ENCODE measurements at places on chromosomes 6 and 20.

DNA sequence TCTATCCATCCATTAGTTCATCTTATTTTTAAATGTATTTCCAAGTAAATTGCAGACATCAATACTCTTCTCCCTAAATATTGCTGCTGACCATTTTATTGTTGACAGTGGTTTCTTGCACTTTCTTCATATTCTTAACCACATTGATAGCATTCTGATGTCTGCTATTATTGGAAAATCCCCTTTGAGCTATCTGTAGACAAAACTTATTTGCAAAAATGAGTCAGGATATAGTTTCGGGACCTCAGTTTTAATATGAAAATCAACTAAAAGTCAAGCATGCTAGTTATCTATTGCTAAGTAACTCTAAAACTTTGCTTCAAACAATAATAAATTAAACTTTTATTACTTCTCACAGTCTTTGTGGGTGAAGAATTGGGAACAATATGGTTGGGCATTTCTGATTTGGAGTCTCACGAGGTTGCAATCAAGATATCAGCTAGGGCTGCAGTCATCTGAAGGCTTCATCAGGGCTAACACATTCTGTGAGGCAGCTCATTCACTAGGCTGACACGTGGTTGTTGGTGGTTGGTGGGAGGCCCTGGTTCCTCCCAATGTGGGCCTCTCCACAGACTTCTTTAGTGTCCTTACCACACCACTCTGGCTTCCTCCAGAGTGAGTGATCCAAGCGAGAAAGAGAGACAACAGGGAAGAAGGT lies 32.7 kb downstream of the CD109 start:
- no peak for DNase-seq

DNA sequence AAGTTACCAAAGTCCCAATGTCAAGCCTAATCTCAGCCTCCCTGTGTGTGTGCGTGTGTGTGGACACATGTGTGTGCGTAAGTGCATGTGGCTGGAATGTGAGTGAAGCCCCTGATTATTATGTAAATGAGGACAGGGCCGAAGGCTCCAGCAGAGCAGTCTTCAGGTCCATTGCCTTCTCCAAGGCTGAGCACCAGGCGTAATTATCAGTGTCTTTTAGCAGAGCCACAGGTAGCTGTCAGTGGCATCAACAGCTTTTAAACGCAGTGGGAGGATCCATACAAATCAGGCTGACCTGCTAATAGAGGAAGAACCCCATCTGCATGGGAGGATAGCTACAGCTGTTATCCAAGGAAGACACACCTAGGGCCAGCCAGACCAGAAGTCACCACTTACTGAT lies 324.3 kb upstream of the MOCS1 start:
- no peak for DNase-seq

DNA sequence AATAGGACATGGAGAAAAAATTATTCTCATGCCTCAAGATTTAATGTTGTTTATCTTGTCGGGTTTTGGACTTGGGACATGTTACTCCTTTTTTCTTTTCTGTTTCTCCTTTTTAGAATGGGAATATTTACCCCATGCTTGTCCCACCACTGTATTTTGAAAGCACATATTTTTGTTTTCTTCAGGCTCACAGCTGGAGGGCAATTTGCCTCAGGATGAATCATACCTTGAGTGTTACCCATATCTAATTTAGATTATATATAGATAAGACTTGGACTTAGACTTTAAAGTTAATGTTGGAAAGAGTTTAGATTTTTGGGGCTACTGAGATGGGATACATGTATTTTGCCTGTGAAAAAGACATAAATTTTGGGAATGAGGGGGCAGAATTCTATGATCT lies 541.6 kb upstream of the MAN1A1 start:
- DNase-seq, result no peak

DNA sequence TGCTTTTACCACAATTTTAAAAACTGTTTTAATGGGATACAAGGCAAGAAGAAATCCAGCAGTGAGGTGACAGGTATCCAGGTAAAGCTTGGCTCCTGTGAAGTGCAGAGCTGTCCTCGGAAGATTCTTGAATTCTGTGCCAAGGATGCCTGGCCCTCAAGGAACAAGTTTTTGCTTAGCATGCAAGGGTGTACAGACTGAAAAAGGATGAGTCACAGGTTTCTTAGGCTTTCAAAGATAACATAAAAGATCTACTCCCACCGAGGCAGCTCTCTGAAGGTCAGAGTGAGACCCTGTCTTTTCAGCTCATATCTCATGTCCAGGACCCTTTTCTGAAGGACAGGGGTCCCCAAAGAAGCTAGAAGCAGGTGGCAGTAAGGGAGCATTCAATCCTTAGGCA lies 83.3 kb downstream of the CHD6 start:
- no peak for DNase-seq

GRCh38 chr6:146602526-146602925 lies 3.8 kb downstream of the ADGB start:
- no peak for DNase-seq

- no peak for DNase-seq
These were observed 35.3 kb downstream of the TOX2 start for GRCh38 chr20:43949741-43950618.

DNA sequence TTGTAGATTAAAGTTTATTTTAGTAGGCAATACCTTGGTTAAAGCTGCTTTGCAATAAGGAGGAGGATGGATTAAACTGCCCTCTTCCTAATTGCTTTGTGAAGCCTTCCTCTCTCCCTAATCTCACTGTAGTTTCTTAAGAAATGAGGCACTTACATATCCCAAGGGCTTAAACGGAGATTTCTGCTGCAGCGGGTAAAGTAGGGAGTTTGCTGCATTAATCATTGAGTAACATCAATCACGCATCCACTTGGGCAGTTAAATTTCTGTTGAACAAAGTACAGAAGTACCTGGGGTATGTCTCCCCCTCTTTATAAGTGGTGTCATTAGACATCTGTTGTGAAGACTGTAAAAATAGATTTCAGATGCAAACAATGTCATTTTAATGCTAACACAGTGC lies 29.5 kb upstream of the ARID1B start:
- no peak for DNase-seq

GRCh38 chr6:141501616-141502015 lies 631.1 kb upstream of the GJE1 start:
- DNase-seq, result no peak

DNA sequence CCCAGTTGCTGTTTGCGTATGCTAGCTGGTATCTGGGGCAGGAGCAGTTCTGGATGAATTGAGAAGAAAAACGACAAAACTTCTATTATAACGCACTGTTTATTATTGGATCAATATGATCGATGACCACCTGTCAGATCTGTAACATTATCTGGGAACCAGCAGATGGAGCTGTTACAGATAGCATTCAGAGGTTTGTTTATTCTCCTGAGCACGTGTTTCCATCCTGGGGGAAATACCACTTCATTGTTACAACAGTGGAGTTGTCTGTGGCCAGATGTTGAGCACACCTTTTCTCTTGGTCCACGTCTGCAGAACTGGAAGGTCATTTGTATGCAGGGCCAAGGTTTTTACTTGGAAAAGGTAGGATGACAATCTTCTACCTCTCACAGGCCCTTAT lies 16.0 kb upstream of the NKX2-2 start:
- peak; percentile 68 for DNase-seq

- DNase-seq, result no peak
These were observed 152.2 kb downstream of the SLC16A10 start for GRCh38 chr6:111239461-111239860.

DNA sequence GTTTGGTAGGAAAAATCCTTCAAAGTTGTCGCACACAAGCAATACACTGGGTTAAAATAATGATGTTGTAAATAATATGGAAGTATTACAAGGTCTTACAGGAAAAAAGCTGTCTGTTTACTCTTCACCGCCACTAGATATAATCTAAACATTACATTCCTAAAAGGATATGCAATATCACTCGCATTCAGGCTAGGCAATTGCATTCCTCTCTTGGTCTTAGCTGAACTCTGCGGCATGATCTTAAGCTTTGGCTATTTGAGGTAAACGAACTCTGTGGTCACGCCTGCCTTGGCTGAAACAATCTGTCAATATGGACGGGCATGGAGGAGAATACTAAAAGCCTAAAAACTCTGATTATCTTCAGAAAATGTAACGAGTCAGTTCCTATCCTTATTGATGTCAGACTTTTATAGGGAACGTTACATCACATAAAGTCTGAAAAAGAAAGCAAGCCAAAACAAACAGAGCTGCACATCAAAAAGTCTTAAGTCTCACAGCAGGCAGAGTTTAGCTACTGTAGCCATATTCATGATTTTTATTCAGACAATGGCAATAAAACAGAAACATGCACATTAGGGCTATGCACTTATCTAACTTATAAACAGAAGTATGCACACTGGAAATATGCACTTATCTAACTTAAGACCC lies 30.8 kb upstream of the FILIP1 start:
- no peak for DNase-seq

GRCh38 chr20:6169251-6169650 lies 46.4 kb upstream of the FERMT1 start:
- DNase-seq, result no peak

- no peak for DNase-seq
These were observed 431.2 kb upstream of the PTCHD4 start for GRCh38 chr6:48542191-48542590.

DNA sequence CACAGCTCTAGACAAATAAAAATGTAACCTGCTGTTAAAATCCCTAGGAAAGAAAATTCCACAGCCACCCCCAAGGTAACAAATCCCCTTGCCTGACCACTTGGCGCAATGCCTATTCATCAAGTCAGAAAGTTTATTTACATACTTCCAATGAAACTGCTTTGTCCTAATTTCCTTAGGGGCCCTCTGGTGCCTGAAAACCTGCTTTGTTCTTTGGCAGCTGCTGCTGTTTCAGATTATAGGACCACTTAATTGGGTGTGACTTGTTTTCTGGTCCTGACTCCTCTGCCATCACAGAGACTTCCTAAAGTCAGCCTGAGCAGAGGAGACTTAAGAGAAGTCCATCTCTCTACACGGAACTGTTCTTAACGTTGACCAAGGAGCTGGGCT lies 323.6 kb downstream of the UBE3D start:
- DNase-seq, result peak; percentile 26

DNA sequence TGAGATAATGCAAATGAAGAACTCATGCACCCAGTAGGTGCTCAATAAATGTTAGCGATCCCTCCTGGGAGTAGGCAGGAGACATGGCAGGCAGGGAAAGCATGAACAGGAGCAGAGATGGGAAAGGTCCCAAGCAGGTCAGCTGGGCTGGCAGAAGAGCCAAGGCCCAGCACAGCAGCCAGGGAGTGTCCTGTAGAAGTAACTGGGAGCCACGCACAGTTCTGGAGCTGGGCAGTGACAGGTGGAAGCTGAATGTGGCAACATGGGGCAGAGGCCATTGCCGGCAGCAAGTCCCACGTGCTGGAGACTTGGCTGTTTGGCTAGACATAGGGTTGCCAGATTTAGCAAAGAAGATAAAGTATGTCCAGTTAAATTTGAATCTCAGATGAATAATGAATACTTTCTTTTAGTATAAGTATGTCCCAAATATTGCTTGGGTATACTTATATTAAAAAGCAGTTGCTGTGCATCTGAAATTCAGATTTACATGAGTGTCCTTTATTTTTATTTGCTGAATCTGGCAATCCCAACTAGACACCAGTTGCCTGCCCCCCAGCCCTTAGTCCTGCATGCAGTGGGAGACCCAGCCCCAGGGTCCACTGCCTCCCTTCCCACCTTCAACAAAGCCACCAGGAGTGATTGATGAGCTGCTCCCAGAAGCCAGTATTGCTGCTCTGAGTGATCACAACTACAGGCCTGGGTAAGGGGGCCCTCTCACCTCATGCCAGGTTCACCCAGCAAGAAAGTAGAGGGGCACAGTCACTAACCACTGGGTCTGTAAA lies 3.7 kb upstream of the LPIN3 start:
- no peak for DNase-seq

DNA sequence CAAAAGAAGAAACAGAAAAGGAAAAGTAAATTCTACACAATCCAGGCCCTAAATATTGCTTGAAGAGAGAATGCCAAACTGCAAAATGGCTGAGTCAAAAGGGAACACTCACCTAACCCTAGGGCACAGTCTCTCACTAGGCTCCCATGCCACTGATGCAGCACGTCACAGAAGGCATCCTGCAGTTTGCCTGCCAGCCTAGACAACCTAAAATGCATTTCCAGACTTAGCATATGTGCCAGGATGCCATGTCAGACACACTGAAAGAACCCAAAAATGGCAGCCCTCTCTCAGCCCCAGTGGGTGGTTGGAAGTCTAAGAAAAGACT lies 10.6 kb upstream of the SIRPD start:
- no peak for DNase-seq

DNA sequence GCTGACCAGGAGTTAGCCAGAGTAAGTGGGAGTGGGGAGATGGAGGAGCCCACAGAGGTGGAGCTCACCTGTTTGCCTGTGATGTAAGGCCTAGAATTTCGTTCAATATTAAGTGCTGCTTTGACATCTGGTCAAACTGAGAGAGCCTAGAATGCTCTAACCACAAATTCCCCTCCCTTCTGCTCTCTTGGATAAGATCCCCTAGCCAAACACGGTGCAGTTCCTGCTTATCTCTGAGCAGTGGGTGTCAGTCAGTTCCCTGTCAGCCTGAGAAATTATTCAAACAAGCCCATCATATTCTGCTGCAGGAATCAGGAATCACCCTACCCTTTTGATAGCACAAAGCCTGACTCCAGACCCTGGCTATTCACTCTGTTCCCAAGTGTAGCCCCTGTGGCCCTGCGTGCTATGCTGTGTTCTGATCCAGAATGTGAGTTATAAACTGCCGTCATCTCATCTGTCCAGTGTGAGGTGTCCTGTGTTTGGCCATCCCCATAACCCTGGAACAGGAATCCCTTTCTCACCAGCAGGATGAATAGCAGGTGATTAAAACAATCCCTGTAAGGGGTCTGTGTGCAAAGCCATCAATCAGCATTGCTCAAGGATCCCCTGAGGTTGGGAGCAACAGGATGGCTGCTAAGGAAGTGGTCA lies 31.8 kb upstream of the ZNF133 start:
- DNase-seq, result no peak

- peak; percentile 35 for DNase-seq
These were observed 631 bp downstream of the PLCB1 start for GRCh38 chr20:8132484-8133309.

DNA sequence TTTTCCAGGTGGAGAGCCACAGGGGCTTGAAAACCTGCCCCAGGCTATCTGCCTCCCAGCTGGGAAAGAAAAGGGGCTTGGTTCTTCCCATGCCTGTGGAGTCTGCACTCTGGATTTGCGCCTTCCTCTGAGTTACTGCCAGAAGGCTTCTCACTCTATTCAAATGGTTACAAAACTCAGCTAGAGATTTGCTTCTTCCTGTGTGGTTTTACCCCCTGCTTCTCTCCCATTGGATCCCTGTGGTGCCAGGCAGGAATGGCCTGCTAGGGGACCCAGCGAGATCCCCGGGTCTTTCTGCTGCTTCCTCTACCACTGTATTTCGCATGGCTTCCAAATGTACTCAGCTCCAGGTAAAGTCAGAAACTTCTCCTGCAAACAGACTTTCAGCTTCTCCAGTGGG lies 192.0 kb upstream of the HS3ST5 start:
- no peak for DNase-seq

DNA sequence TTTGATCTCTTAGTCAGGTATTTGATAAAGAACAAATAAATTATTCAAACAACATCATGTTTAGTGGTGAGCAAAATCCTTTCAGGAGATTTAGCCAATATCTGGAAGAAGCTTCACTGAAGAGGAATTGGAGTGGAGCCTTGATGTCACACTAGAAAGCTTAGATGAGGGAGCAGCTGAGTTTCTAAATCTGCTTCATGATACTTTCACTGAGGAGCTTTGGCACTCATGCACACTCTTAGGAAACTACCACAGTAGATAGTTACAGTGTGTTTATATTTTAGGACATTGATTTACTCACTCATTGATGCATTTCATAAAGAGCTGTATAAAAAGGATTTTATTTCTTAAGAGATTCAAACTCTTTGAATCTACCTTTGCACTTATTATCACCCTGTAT lies 366.2 kb upstream of the BTBD3 start:
- no peak for DNase-seq

- no peak for DNase-seq
These were observed 6.6 kb downstream of the MYL9 start for GRCh38 chr20:36548006-36548315.
